Activated CD8-positive, alpha-beta memory T cell treated with anti-CD3 and anti-CD28 coated beads for 1 hour (primary cell): ENCODE measurements at places on chromosomes 6 and 20.

GRCh38 chr20:53126185-53126584 is 154.0 kb downstream of the TSHZ2 start:
- DNase-seq = no peak

- DNase-seq = no peak
These were observed 54.1 kb upstream of the NT5E start for GRCh38 chr6:85395746-85396145.

GRCh38 chr6:1436334-1437306 is 47.2 kb downstream of the FOXF2 start:
- DNase-seq = no peak

GRCh38 chr6:41594326-41594725 is 43.9 kb upstream of the MDFI start:
- no peak for DNase-seq

DNA sequence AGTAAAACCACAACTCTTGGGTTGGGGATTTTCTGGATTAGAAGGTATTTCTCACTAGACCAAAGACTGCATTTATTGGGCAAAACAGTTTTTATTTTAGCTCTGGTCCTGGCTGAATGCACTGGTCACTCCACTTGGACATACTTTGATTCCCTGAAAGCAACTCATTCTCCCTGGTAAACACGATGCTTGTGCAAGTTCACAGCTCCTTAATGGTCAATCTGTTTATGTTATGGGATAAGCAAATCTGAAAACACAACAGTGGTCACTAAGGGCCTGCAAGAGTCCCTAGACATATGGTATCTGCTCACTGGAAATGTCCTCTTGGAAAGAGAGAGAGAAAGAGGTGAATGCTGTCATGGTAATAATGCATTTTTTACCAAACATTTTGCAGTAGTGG is 559.8 kb downstream of the CDH26 start:
- DNase-seq = no peak

DNA sequence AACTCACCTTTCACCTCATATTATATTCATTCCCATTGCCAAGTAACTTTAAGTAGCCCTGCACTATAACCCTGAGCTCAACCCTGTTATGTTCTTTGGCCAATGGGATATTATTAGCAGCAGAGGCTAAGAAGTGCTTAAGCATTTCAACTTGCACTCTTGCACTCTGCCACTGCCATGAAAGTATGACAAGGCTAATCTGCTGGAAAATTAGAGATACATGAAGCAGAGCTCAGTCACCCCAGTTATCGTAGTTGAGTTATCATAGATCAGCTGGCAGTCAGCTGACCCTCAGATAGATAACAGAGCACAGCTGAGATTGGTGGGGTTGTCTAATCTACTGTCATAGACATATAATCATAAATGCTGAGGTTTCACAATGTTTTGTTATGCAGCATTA is 209.4 kb upstream of the RUNX2 start:
- no peak for DNase-seq

- DNase-seq = no peak
These were observed 1.2 kb downstream of the SERPINB6 start for GRCh38 chr6:2970034-2970685.

- DNase-seq = no peak
These were observed 68.7 kb downstream of the SYTL3 start for GRCh38 chr6:158718461-158719046.
